NCI-H446 treated with DMSO at 0.1 percent for 48 hours (cell line): ENCODE measurements at places on chromosomes 5 and 9.

DNA sequence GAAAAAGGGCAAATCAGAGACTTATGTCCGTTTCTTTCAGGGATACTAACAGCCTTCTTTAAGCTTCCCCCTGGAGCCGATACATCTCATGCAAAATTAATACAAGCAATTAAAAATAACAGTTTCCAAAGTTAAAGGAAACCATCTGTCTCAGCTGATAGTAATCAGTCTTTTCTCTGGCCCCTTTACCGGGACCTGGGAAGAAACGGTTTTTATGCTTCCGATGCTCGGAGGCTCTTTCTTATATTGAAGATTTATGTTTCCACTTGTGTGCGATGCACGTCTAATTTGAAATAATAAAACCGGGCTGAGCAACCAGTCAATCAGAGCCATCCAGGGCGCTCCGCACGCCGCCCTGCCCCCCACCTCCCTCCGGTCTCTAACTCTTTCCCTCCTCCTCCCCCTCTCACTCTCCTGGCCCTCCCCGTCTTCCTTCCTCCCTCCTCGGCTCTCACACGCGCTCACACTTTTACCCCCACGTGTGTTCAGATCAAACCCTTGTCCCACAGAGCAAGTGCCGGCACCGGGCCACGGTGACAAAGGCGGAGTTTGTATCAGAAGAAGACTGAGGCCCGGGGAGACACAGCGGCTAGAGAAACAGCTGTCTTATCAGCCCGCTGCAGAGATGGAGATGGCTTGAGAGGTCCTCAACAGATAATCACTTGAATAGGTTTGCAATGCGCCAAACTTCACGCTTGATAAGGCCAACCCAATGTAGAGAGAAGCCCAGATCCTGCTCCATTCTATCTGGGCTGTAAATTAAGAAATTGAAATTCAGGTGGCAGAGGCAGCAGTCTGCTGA is 5.1 kb upstream of the ELAVL2 start:
- DNase-seq, result no peak

GRCh38 chr5:60959156-60959555 is 14.2 kb downstream of the NDUFAF2 start:
- no peak for DNase-seq

DNA sequence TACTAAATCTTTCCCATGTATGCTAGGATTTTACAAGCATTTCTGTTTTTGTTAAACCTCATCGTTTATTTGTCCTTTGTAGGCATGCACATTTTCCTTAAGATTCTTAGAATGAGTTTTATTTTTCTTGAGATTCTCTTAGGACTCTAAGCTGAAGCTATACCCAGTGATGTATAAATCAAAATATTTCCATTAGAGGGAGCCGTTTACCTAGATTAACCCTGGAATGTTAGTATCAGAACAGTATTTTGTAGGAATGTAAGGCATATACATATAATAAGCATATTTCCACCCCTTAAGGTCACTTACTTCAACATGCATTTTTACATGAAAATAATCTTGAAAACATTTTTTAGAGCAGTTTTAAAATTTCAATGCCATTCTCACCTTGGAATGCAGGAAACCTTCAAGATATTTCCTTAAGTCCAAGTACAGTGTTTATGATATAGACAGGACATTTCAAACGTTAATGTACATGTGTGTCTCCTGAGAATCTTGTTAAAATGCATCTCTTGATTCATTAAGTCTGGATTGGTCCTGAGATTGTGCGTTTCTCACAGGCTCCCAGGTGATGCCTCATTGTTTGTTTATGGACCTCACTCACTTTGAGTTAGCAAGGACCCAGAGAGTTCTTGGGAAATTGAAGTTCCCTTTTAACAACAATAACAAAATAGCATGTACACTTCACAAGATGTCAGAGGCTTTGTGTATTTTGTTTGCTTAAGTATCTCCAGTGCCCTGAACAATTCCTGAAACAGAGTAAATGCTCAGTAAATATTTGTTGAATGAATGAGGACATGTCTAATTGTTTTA is 34.9 kb upstream of the FCHO2 start:
- DNase-seq, result no peak

DNA sequence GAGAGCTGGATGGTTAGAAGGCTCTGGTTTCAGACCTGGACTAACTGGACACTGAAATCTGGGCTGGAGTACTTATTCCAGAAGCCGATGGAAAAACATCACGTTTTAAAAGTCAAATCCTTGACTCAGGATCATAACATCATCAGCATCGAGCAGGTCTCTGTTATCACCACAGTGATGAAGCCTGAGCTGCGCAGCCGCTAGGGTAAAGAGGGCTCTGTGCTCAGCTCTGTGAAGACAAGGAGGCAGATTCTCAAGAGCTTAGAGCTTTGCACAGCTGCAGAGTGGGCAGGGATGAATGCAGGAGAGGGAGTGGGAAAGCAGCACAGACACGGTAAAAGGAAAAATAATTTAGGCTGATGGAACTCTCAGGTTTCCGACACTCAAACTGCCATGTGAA is 208.8 kb upstream of the TAS2R1 start:
- DNase-seq, result no peak

DNA sequence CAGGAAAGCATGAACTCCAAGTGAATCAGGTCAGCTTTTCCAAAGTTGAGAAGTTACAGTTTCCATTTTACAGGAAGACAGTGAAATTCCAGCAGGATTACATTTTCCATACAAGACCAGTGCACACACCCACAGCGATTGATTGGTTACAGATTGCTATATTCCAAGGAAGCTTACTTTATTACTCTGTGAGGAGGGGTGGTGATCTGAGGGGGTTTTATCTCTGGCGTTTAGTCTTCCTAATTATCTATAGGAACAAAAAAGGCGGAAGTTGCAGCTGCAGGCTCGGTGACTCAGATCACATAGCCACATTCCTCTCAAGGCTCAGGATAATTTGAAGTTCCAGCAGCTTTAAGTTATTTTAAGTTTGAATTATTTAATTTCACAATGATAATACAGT is 450.4 kb upstream of the NMUR2 start:
- DNase-seq, result no peak

DNA sequence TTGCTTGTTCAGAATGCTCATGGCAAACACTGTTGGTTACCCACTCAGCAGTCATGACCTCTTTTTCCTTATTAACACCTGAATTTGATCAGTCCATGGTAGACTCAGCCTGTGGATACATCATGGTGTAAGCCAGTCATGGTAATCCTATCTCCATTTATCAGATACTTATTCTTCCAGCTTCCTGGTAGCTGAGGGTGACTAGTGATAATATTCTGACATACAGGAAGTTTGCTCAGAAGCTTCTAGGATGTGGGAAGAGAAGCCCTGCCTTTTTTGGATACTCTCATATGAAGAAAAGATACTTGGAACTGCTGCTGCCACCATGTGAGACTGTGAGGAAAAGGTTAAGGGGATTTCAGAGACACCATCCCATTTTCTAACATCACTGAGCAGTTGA is 7.3 kb downstream of the GDA start:
- DNase-seq, result no peak

GRCh38 chr5:126455264-126455663 is 32.1 kb downstream of the GRAMD2B start:
- DNase-seq, result no peak

DNA sequence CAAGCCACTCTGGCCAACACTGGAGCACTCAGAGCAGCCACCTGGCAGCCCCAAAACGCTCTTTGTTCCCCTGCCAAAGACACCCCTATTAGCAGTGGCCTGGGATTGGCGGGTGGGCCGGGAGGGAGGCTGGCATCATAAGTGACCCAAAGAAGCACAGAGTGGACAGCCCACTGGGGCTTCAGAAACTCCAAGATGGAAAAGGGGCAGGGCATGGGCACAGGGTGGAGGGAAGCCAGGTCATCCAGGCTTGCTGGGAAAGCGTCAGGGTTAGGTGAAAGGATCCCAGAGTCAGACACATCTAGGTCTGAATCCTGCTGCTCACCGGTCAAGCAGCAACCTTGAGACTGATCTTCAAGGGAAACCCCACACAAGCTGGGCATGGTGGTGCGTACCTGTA is 14.8 kb downstream of the EEIG1 start:
- DNase-seq, result no peak

GRCh38 chr9:104745852-104746251 is 1.6 kb upstream of the NIPSNAP3A start:
- no peak for DNase-seq

DNA sequence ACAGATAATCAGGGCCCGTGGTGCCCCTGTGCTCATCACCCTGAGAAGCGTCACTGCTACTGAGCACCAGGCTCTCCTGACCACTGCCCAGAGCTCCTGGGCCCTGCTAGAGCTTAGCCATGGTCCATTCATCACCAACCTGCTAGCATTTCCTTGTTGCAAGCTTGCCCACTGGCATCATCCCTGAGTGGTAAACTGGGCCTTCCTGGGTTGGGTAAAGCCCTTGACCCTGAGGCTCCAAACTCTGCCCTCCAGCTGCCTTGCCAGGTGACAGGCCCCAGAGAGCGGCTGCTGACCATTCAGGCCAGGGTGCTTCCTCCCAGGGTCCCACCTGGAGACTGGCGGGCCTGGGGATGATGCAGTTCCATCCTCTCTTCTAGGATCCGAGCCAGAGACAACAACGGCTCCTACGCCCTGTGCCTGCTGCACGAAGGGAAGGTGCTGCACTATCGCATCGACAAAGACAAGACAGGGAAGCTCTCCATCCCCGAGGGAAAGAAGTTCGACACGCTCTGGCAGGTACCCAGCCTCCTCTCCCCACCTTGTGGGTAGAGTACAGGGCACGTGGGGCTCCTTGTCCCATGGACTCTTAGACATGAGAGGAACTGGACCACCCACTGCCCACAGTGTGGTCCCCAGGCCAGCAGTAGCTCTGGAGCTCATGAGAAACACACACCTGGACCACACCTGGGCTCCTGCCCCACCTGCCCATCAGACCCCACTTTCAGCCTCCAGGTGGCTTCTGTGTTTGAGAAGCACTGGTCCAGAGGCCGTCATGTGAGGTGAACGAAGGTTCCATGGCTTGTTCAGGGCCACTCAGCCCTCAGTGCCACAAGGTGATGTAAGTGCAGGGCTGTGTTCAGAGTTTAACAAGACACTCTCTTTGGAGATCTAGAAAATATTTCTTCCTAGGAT is 60.5 kb downstream of the SYK start:
- DNase-seq, result no peak

DNA sequence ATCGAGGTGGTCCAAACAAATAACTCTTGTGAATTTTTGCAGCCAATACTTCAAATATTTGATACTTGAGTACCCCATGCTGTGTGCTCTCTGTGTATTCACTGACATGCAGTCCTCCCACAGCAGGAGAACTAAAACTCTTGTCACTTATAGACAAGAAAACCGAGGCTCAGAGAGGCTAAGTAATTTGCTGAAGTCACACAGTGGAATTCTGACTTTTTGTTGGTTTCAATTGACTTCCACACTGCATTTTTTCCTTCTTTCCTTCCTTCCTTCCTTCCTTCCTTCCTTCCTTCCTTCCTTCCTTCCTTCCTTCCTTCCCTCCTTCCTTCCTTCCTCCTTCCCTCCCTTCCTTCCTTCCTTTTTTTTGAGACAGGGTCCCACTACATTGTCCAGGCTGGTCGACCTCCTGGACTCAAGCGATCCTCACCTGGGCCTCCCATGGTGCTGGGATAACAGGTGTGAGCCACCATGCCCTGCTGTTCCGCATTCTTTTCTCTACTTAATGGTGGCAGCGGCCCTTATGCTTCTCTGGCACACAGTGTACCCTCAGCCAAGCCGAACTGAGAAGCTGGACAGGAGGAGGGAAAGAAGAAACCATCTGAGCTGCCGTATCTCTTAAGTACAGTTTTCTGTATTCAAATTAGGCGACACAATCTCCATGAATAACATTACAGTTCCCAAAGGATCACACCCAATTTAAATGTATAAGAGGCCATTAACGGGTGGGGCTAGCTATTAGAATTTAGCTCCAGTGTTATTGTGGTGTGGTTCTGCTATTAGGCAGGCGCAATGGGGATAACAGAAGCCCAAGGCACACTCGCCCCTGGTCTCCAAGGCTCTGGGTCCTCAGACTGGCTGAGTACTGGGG is 38.4 kb upstream of the GRHPR start:
- DNase-seq, result no peak

DNA sequence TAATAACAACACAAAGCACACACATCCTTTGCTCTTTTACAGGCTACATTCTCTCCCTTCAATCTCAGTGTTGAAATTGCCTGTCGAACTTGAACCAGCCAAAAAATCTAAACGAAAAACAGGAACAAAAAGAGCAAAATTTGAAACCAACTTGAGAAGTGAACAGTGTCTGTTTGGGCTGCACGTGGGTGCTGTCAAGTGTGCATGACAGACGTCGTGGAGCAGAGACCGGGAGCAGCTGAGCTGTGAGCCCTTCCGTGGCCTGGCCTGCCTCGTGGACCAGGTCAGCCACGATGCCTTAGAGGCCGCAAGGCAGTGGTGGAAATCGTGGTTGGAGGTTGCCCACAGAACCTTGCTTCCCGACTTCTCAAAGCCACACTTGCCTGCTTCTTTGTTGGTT is 34.8 kb upstream of the DENND1A start:
- DNase-seq, result no peak

GRCh38 chr5:173747876-173748275 is 131.4 kb upstream of the BOD1 start:
- no peak for DNase-seq

DNA sequence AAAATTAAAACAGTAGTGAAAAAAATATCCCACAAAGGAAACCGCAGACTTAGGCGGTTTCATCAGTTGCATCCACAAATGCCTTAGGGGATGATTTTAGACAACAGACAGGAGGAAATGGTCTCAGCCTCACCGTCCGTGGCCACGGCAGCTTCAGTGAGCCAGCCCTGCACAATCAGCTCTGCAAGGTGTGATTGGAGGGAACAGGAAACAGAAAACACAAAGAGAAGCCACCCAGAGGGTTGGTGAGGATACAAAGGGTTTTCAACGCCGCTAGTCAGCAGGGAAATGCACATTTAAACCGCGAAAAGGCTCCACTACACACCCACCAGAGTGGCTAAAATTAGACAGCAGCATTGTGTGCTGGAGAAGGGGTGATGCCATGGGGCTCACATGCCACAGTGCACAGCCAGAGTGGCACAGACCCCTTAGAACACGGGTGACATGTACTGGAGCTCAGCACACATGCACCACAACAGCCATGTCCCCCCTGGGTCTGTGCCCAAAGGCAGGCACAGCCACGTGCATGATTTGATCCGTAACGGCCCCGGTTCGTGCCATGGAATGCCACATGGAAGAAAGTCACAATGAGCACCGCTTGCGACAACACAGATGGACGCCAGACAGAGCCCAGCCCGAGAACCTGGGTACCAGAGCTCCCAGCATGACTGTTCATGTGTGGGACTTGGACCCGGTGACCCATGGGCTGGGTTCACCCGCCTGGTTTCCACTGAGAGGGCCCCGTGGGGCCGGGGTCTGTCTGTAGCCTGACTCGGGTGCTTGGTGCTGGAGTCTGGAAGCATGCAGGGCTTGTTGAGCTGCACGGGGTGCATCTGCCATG is 18.3 kb upstream of the TERT start:
- no peak for DNase-seq

GRCh38 chr5:88130211-88130815 is 138.3 kb downstream of the TMEM161B start:
- DNase-seq, result no peak

DNA sequence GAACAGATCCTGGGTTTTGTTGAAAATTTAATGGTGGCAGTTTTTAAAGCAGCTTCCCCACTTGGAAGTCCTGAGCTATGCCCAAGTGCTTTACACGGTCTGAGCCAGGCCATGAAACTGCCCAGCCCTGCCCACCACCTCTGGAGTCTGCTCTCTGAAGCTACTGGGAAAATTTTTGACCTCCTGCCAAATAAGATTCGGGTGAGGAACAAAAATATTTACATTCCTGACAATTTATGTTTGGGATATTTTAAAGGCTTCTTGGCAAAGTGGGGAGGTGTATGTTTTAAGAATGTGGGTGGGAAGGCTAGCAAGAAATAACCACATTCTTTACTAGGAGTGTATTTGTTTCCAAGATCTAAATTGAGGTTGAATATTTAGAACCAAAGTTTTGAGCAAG is 50.0 kb downstream of the HACD4 start:
- DNase-seq, result peak; percentile 64
